Chondrocyte (in vitro differentiated cells): ENCODE measurements at places on chromosomes 12 and 14. TPM values are rescaled to one million over a fixed set of nuclear protein-coding genes. Genes with fewer than 3 reads are reported as not detected.

DNA sequence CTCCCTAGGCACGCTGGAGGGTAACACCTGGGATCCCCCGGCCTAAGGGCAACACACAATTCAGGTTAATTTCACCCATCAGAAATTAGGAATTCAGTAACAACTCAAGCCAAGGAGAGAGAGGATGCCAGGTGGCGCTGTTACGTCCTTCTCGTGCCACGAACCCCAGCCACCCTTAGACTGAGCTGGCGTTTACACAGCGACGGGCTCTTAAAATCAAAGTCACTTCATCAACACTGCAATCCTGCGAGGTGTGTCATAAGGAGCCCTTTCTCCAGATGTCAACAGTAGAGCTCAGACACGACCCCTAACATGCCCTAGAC, 110.6 kb upstream of the TMEM132D start:
- DNase-seq = no peak
- peaks cover 17% of the 10 kb centered on the region for H3K27me3 ChIP-seq
- H3K36me3 ChIP-seq = no peaks in the 10 kb centered on the region
- H3K4me1 ChIP-seq = peaks cover 11% of the 10 kb centered on the region

DNA sequence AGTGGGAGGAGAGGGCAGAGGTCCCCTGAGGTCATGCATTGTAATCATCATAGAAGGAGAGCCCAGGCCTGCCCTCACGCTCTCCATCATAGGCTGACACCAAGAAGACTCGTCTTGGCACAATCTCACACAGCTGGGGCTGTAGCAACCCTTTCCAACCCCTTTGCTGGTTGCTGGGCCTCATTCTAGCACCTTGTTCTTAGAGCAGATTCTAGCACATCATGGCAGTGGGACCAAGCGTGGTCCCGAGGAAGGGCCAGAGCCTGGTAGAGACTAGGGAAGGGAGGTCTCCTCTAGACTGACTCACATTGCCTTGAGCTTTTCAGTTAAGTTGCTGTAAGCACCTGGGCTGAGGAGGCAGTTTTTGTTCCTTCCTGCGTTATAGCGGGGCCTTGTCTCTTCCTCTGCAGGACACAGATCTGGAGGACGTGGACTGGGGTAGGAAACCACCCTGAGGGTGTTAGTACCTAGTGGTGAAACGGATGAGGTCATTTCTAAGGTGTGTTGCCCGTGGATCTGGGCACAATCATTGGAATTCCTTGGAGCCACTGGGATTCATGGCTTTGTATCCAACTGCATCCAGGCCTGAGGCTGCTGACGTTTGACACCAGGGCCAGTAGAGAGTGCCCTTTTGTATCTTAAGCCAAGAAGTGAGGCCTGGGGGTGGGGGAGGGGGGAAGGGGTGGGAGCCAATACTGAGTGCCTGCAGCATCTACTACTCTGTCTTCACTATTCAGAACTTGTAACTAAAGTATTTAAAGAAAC, 19.9 kb downstream of the RPS6KL1 start:
- H3K36me3 ChIP-seq = peaks cover 36% of the 10 kb centered on the region
- H3K27me3 ChIP-seq = no peaks in the 10 kb centered on the region
- H3K4me1 ChIP-seq = peaks cover 4% of the 10 kb centered on the region

- DNase-seq = peak; percentile 51
- no peak overlapping the region for H3K27ac ChIP-seq
- no peaks in the 10 kb centered on the region for H3K36me3 ChIP-seq
- peaks cover 13% of the 10 kb centered on the region for H3K27me3 ChIP-seq
- H3K4me3 ChIP-seq = no peak overlapping the region
- peaks cover 16% of the 10 kb centered on the region for H3K4me1 ChIP-seq
These were observed 723 bp upstream of the NFE2 start for GRCh38 chr12:54301428-54302048.

Gene BCL2L2
- 21.8 to 34.2 TPM (median 25.9 TPM) in 3 replicates for total RNA-seq

Gene AQP6
- not detected in 3 replicates for total RNA-seq
